ENCODE measurements at places on chromosomes 13 and 19. TPM values are rescaled to one million over a fixed set of nuclear protein-coding genes. Genes with fewer than 3 reads are reported as not detected.
A peak's percentile ranks its signal among the peaks of the same experiment; 100 is the strongest.

- H3K27ac ChIP-seq: peak overlapping the region; percentile 100
- H3K27me3 ChIP-seq: peaks cover 2% of the 10 kb centered on the region
- H3K4me3 ChIP-seq: peak overlapping the region; percentile 99
- H3K4me1 ChIP-seq: peaks cover 10% of the 10 kb centered on the region
- no peak for DNase-seq
Observed at GRCh38 chr19:21328406-21328805, 804 bp downstream of the ZNF708 start.

DNA sequence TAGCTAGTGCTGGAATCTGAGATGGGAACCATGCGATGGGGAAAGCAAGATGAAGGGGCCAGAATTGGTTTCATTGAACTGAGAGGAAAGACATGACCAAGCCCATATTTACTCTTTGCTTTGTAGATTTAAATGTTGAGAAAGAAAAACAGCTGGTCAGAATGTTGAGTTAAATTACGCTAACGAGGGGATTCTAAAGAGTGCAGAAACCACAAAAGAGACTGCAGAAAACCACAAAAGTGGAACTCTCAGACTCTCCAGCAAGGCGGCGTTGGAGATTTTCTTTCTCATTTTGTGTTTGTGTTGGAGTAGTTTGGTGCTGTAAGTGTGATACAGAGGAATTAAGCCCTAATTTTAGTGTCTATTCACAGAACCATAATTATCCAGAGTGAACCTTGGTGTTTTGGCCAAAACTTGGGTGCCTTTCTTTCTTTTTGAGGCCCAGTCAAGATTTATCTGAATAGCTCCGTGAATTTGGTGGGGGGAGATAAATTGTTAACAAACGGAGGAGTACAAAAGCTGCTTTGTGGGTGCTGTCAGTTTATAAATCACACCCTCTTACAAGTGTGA lies 26.3 kb downstream of the SAE1 start:
- peaks cover 33% of the 10 kb centered on the region for H3K4me1 ChIP-seq
- H3K36me3 ChIP-seq: peaks cover 30% of the 10 kb centered on the region
- no peak for DNase-seq
- peak overlapping the region; percentile 26 for H3K4me3 ChIP-seq

DNA sequence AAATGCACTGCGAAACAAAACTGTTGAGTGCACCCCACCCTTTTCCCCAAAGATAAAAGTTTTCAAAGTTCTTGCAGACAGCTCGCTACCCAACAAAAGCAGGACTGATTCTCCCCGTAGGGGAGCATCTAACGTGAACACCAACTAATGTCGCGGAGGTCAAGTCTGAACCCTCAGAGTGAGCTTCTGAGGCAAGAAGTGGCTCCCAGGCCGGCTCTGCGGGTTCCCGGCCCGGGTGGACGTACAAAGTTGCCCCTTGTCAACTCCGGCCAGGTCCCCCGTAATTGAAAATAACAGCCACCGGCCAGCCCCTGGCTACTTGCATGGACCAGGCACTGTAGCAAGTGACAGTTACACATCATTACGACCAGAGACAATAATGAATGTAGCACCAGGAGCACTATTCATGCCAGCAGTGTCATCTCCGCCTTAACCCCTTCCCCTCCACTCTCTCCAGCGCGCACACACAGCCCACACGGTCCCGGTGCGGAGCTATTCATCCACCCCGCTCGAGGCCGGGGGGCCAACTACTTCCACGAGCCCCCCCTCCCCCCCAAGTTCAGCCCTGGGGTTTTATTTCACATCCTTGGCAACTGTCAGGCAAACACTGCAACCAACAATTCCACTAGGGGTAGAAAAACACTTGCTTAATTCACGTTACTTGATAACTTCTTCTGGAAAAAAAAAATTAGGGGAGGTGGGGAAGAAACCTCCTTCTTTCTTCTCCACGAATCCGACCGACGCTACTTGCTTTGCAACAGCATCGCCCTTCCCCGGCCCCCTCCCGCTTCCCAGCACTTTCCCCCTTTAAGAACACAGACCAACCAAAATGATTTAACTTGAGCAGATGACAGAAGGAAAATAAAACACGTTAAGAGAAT lies 1.2 kb downstream of the KLF12 start:
- H3K27me3 ChIP-seq: peaks cover 10% of the 10 kb centered on the region
- H3K36me3 ChIP-seq: peaks cover 6% of the 10 kb centered on the region
- peak overlapping the region; percentile 100 for H3K4me3 ChIP-seq
- H3K27ac ChIP-seq: peak overlapping the region; percentile 83
- peaks cover 30% of the 10 kb centered on the region for H3K4me1 ChIP-seq

DNA sequence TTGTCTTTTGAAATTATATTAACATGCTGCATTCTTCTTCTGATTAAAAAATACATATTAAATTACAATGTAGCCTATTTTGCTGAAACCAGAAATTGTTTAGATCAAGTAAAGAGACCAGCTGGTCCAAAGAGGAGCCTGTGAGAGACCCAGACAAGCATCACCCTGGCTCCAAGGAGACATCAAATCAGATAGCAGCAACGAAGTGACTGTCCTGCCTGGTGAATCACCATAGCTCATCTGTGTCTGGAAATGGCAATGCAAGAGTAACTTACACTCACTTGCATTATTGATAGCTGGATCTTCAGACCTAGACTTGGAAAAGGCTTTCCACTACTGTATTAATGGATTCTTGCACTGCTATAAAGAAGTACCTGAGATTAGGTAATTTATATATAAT lies 169.1 kb downstream of the KCTD12 start:
- H3K36me3 ChIP-seq: no peaks in the 10 kb centered on the region
- no peak overlapping the region for H3K4me3 ChIP-seq
- H3K27me3 ChIP-seq: peaks cover 2% of the 10 kb centered on the region
- DNase-seq: no peak

DNA sequence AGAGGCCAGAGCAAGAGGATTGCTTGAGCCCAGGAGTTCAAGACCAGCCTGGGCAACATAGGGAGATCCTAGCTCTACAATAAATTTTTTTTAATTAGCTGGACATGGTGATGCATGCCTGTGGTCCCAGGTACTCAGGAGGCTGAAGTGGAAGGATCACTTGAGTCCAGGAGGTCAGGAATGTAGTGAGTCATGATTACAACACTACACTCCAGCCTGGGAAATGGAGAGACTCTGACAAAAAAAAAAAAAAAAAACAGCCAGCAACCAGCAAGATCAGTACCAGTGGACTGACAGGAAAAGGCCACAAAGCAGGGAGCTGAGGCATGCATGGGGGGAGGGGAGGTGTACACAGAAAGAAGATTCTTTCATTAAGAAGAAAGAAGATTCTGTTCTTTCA lies 52.7 kb upstream of the RFXAP start:
- no peak overlapping the region for H3K27ac ChIP-seq
- no peaks in the 10 kb centered on the region for H3K4me1 ChIP-seq
- no peak for DNase-seq
- H3K27me3 ChIP-seq: no peaks in the 10 kb centered on the region

- DNase-seq: no peak
- H3K27me3 ChIP-seq: no peaks in the 10 kb centered on the region
- H3K4me1 ChIP-seq: peaks cover 1% of the 10 kb centered on the region
- H3K36me3 ChIP-seq: no peaks in the 10 kb centered on the region
Observed at GRCh38 chr13:79745081-79745480, 264.1 kb downstream of the NDFIP2 start.

The NLRP7 gene
- 0.69 TPM for total RNA-seq

The NLRP11 gene
- not detected for total RNA-seq

The KLHL1 gene
- total RNA-seq: not detected

The SRRM5 gene
- 0.26 TPM for total RNA-seq

All from endothelial cell (in vitro differentiated cells).